ENCODE measurements at places on chromosomes 2 and 18.

GRCh38 chr2:85920810-85921545, 32.2 kb upstream of the ST3GAL5 start:
- DNase-seq: no peak

- DNase-seq: no peak
Observed at GRCh38 chr2:42129947-42130346, 39.2 kb upstream of the EML4 start.

- DNase-seq: no peak
Observed at GRCh38 chr2:53111004-53111403, 656.6 kb upstream of the CHAC2 start.

DNA sequence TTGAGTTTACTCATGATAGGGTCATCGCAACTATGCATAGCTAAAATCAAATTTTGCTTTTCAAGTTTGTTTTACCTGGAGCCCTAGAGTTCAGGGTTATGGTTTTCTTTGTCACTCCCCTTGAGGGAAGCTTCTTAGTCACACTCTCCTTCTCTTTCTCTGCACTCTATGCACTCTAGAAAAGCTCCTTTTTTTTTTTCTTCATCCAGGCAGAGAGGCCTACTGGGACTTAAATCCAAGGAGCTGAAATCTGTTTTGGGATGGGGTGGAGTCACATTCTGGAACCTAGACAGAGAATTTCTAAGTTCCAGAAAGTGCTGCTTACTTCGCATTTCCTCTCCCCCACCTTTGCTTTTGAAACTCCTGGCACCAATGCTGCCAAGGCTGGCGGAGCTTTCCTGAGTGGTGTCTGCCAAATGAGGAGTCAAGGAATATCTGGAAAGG, 19.1 kb upstream of the IL18R1 start:
- DNase-seq: no peak
